ENCODE measurements at places on chromosomes 6 and 20.

- DNase-seq: no peak
These were observed 30.6 kb downstream of the TMEM74B start for GRCh38 chr20:1154226-1154625.

- DNase-seq: peak; percentile 11
These were observed 39.4 kb downstream of the MAP7 start for GRCh38 chr6:136510782-136511181.

- DNase-seq: no peak
These were observed 86.1 kb upstream of the EZR start for GRCh38 chr6:158905277-158905676.

GRCh38 chr6:136290410-136291010 is 864 bp upstream of the BCLAF1 start:
- DNase-seq: peak; percentile 72

GRCh38 chr6:37691904-37692806 is 5.5 kb downstream of the MDGA1 start:
- DNase-seq: peak; percentile 84

Measured in activated naive CD8-positive, alpha-beta T cell treated with anti-CD3 and anti-CD28 coated beads, Interleukin-2, amount 50 U/mL, for 24 hours (primary cell).